K562 (cell line): ENCODE measurements at places on chromosomes 3 and 15. TPM values are rescaled to one million over a fixed set of nuclear protein-coding genes. Genes with fewer than 3 reads are reported as not detected.

The ADAMTS9 gene
- total RNA-seq: 0.13 and 0.18 TPM in 2 replicates

The ACTL6A gene
- 107 TPM in 2 replicates for total RNA-seq

The RYR3 gene
- not detected in 2 replicates for total RNA-seq

The TMCO5A gene
- total RNA-seq: not detected in 2 replicates

The SPTSSB gene
- total RNA-seq: 0.07 and 0.42 TPM in 2 replicates

The ZIC1 gene
- total RNA-seq: 0.42 TPM in 1 of 2 replicates, not detected in the other

The GOLGA8N gene
- total RNA-seq: 0.24 and 0.60 TPM in 2 replicates

The GOLGA6L1 gene
- not detected in 2 replicates for total RNA-seq

The TMEM62 gene
- 10.6 and 11.9 TPM in 2 replicates for total RNA-seq

The VILL gene
- total RNA-seq: 12.4 and 13.4 TPM in 2 replicates

The PPP1R14D gene
- not detected in 2 replicates for total RNA-seq

The ROPN1 gene
- not detected in 2 replicates for total RNA-seq

The ERICH6 gene
- not detected in 2 replicates for total RNA-seq

DNA sequence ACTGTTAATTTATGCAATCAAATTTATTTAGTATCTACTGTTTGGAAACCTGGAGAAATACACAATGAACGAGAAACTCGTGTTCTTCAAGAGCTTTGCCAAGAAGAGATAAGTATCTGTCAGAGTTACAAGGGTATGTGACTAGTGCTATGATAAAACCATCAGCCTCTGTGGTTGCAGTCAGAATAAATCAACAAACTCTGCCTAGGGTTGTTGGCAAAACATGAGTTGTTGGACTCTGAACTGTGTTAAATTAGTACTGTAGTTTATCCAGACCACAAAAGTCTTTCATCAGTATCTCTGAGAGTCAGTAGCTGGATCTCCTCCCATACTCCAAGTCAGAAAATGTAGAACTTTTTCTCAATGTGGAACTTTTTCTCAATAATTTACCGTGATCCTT is 918.4 kb downstream of the NAALADL2 start:
- no peaks in the 10 kb centered on the region for H3K27me3 ChIP-seq
- no peak overlapping the region for H3K27ac ChIP-seq
- H3K36me3 ChIP-seq: no peaks in the 10 kb centered on the region
- H3K4me1 ChIP-seq: no peaks in the 10 kb centered on the region
- DNase-seq: no peak

GRCh38 chr3:168165390-168166269 is 69.9 kb upstream of the GOLIM4 start:
- DNase-seq: peak; percentile 51
- H3K27ac ChIP-seq: peak overlapping the region; percentile 29; the same call in 2 of the 3 replicates
- no peaks in the 10 kb centered on the region for H3K36me3 ChIP-seq
- no peaks in the 10 kb centered on the region for H3K27me3 ChIP-seq

GRCh38 chr3:10226293-10226692 is 22.0 kb upstream of the TATDN2 start:
- peaks cover 3% of the 10 kb centered on the region; the same call in 2 of the 3 replicates for H3K4me1 ChIP-seq
- no peaks in the 10 kb centered on the region for H3K36me3 ChIP-seq
- no peak overlapping the region for H3K4me3 ChIP-seq
- no peaks in the 10 kb centered on the region for H3K27me3 ChIP-seq
- no peak for DNase-seq

- DNase-seq: no peak
- no peak overlapping the region for H3K4me3 ChIP-seq
- no peak overlapping the region for H3K27ac ChIP-seq
- no peaks in the 10 kb centered on the region for H3K36me3 ChIP-seq
- H3K27me3 ChIP-seq: no peaks in the 10 kb centered on the region
These were observed 1460.4 kb upstream of the ALCAM start for GRCh38 chr3:103906304-103906703.

DNA sequence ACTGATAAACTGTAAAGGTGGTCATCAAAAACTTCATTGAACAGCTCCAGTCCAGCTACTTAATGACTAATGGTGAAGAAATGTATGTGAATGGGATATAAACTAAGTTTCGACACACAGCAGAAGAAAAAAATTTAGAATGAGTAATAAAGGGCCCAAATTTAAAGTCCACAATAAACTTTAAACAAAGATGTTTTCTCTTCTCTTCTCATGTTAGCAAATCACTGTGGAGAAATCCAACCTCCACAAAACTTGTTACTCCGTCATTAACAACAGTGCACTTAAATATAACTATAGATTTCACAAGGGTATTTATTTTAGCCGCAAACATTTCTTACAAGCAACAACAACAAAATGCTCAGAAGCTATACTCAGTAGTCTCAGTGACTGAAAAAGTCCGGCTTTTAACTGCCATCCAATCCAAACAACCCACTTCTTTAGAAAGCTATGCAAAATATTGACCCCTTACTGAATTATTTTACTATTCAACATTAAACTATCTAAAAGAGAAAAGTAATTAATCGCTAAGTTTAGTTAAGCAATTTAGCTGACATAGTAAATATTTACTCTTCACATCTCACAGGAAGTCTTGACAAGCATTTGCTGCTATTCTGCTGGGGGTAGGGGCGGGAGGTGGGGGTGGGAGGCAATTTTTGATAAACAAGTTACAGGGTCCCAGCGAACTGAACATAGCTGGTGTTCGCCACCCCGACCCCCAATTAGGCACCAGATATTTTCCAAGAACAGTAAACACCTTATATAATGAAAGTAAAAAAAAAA is 2.4 kb downstream of the IGF2BP2 start:
- H3K27me3 ChIP-seq: no peaks in the 10 kb centered on the region
- H3K27ac ChIP-seq: peak overlapping the region; percentile 93
- H3K4me3 ChIP-seq: peak overlapping the region; percentile 91
- peaks cover 21% of the 10 kb centered on the region for H3K4me1 ChIP-seq
- no peak for DNase-seq

DNA sequence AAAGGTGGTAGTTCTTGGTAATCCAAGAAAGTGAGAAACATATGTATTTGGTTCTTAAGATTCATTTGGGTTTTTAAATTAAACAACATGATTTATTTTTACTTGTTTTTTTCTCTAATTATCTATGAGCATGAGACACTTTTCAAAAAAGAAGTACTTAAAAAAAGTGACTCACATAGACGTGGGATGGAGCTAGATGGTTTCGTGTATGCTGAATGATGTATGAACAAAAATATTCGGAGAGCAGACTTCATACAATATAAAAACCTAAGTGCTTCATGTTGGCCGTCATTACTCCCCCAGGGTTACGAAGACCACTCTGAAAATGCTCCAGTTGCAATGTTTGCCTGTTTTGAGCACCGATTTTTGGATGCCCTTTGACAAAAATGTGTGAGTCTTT is 90.9 kb downstream of the RORA start:
- H3K4me3 ChIP-seq: no peak overlapping the region
- DNase-seq: no peak
- no peaks in the 10 kb centered on the region for H3K4me1 ChIP-seq
- H3K27me3 ChIP-seq: peaks cover 3% of the 10 kb centered on the region; the same call in 1 of the 3 replicates

DNA sequence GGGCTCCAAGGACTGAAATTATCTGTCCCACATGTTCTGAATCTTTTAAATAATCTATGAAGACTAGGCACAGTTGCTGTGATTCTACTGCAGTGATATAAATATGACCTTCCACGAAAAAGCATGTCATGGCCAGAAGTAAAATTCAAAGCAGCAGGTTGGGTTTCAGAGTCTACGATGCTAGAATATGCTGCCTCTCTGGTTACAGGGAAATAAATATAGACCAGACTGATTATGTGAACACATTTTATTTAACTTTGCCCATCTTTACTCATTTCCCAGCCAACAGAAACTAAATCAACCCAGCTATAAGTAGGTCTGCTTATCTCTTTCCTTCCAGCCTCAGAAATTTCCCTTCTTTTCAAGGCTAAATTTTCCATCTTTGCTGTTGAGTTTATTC is 19.9 kb upstream of the TM6SF1 start:
- no peak overlapping the region for H3K4me3 ChIP-seq
- no peaks in the 10 kb centered on the region for H3K27me3 ChIP-seq
- H3K27ac ChIP-seq: no peak overlapping the region
- H3K36me3 ChIP-seq: no peaks in the 10 kb centered on the region
- DNase-seq: no peak

- no peak overlapping the region for H3K27ac ChIP-seq
- no peaks in the 10 kb centered on the region; the same call in 2 of the 3 replicates for H3K4me1 ChIP-seq
- no peak for DNase-seq
- no peaks in the 10 kb centered on the region for H3K27me3 ChIP-seq
- no peak overlapping the region for H3K4me3 ChIP-seq
These were observed 23.8 kb upstream of the ABI3BP start for GRCh38 chr3:101017017-101017416.

GRCh38 chr3:128123156-128123537 is 465 bp downstream of the RUVBL1 start:
- H3K27me3 ChIP-seq: no peaks in the 10 kb centered on the region
- DNase-seq: no peak
- H3K4me3 ChIP-seq: peak overlapping the region; percentile 79
- peaks cover 24% of the 10 kb centered on the region; the same call in 2 of the 3 replicates for H3K36me3 ChIP-seq
- H3K27ac ChIP-seq: peak overlapping the region; percentile 84

GRCh38 chr3:188164248-188164687 is 10.3 kb downstream of the LPP start:
- no peaks in the 10 kb centered on the region for H3K27me3 ChIP-seq
- no peak overlapping the region for H3K27ac ChIP-seq
- H3K4me1 ChIP-seq: no peaks in the 10 kb centered on the region
- DNase-seq: no peak
- no peak overlapping the region for H3K4me3 ChIP-seq

DNA sequence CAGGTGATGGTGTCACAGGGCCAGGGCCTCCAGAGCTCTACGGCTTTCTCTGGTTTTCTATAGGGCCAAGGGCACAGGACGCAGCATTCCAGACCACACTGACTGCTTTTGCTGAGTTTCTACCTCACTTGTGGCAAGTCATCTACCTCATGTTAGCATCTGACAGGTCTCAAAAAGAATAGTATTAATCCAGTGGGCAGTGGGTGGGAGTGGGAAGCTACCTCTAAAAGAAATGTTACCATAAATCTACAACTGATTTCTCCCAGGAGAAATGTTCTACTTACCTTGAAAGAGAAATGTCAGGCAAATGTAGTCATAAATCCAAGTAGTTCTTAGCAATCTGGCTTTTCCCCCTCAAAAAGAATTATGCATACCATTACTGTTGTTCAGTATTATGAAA is 55.7 kb upstream of the CCR4 start:
- H3K4me1 ChIP-seq: peaks cover 4% of the 10 kb centered on the region; the same call in 1 of the 2 replicates
- peaks cover 80% of the 10 kb centered on the region for H3K27me3 ChIP-seq
- no peak overlapping the region for H3K27ac ChIP-seq
- no peak overlapping the region for H3K4me3 ChIP-seq

GRCh38 chr3:4191971-4192370 is 111.2 kb upstream of the SETMAR start:
- H3K4me3 ChIP-seq: no peak overlapping the region
- no peaks in the 10 kb centered on the region for H3K4me1 ChIP-seq
- no peak for DNase-seq
- no peaks in the 10 kb centered on the region for H3K36me3 ChIP-seq
- no peaks in the 10 kb centered on the region for H3K27me3 ChIP-seq

DNA sequence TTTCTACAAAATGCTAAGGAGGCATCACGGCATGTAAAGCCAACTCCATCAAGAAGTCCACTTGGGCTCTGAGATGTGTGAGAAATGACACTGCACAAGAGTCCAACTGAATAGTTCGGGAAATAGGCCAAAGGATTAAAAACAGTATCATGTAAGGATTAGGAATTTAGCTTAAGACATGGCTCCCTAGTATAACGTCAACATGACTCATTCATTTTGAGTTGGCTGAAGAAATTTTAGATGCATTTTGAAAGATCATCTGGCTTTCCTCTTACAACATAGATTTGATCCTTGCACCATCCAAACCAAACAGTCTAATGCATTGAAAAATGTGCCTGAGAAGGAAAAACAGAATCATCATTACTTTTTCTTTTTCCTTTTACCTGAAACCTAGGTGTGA is 109.3 kb upstream of the MME start:
- no peak overlapping the region for H3K4me3 ChIP-seq
- H3K4me1 ChIP-seq: peaks cover 5% of the 10 kb centered on the region; the same call in 2 of the 3 replicates
- no peak overlapping the region for H3K27ac ChIP-seq
- no peak for DNase-seq
- H3K36me3 ChIP-seq: no peaks in the 10 kb centered on the region

DNA sequence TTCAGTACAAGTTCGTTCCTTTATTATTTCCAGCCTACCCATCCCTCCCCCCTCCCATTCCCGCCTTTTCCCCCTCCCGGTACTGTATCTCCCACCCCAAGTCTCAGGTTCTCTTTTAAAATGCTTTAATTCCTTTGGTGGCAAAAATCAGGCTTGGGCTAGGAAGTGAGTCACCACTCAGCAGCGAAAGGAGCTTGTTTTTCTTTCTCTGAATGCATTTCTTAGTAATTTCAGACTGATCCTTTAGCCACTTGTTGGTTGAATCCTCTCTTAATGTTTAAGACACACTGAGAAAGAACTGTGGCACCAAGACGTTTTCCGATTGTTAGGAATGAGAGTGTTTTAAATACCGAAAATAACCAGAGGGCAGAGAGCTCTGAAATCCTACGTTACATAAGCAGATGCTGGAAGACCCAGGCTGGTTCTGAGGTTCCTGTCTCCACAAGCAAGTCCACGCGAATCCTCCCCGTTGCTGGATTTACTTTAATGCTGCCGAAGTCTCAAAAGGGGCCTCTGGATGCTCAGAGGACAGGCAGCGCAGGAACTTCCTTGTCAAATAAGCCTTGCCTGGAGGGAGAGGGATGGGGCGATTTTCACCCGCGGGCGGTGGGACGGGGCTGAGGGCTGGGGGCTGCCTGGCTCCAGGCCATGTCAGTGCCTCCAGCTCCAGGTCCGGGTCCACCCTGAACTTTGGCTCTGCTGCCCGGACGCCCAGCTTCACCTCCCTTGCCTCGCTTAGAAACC is 854 bp upstream of the COL8A1 start:
- H3K27ac ChIP-seq: no peak overlapping the region
- DNase-seq: no peak
- H3K36me3 ChIP-seq: no peaks in the 10 kb centered on the region
- H3K27me3 ChIP-seq: peaks cover 3% of the 10 kb centered on the region; the same call in 1 of the 3 replicates
- no peaks in the 10 kb centered on the region; the same call in 1 of the 2 replicates for H3K4me1 ChIP-seq
- no peak overlapping the region for H3K4me3 ChIP-seq
